D341Med (cell line): ENCODE measurements at places on chromosomes 6 and 20.

GRCh38 chr20:52682237-52682636 lies 289.9 kb upstream of the TSHZ2 start:
- no peak for DNase-seq

DNA sequence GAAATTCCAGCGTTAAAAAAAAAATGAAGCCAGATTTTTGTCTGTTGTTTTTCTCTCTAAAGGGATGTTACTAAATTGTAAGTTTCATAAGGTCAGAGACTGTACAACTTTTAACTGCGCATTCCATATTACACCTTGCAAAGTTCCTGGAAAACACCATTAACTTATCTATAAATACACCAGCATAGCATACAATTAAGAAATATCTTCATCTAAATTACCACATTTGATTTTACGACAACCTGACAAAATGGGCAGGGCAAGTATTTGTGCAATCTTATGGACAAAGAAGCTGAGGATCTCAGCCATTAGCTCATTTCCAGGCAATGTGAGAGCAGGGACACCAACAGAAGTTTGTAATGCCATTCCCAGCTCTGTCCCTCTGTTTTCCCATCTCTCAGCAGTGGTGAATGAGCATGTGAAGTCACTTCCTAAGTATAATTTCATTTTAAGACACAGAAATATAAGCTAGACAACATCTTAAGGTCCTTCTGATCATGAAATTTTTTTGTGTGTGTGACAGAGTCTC lies 12.9 kb upstream of the GCM1 start:
- no peak for DNase-seq

- peak; percentile 76 for DNase-seq
These were observed 184.2 kb downstream of the LY86 start for GRCh38 chr6:6772751-6773150.

- no peak for DNase-seq
These were observed 76.0 kb downstream of the ANKRD6 start for GRCh38 chr6:89508755-89509563.

GRCh38 chr6:71887006-71887743 lies 825 bp downstream of the RIMS1 start:
- DNase-seq = peak; percentile 41

DNA sequence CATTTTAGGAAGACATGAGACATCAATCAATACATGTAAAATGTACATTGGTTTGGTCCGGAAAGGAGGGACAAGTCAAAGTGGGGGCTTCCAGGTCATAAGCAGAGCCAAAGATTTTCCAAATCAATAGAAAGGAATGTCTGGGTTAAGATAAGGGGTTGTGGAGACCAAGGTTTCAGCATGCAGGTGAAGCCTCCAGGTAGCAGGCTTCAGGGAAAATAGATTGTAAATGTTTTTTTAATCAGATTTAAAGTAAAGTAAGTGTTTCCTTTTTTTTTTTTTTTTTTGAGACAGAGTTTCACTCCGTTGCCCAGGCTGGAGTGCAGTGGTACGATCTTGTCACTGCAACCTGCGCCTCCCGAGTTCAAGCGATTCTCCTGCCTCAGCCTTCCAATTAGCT lies 16.8 kb upstream of the SERPINB9 start:
- no peak for DNase-seq

DNA sequence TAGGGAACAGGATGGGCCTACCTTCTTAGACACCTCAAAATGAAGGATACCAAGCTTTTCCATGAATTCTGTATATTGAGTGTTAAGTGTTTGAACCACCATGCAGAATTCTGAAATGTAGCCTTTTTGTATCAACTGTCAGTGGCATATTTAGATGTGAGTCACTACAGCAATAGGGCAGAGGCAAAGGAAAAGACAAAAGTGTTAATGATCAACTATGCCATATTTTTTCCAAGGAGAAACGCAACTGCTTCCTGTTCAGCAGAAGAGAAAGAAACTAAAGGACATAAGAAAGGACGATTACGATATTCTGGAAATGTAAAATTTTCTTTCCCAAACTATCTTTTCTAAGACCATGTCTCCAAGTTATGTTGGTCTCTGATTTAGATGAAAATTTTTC lies 104.6 kb upstream of the RSPO3 start:
- no peak for DNase-seq

DNA sequence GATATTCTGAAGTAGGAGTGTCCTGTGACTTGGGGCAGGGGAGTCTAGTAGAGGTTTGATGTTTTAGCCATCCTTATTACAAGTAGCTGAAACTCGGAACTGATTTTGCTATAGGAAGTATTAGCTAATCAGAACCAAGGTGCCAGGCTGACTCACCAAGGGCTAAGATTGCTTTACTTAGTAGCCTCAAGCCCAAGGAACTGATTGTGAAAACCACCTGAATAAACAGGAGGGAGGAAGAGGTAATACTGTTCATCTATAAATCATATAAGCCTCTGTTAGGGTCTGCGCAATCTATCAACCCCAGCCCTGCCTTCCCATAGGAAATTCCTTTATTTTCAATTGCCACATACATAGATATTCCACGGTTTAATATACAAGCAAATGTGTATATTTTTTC lies 54.4 kb downstream of the GNAS start:
- DNase-seq = no peak

DNA sequence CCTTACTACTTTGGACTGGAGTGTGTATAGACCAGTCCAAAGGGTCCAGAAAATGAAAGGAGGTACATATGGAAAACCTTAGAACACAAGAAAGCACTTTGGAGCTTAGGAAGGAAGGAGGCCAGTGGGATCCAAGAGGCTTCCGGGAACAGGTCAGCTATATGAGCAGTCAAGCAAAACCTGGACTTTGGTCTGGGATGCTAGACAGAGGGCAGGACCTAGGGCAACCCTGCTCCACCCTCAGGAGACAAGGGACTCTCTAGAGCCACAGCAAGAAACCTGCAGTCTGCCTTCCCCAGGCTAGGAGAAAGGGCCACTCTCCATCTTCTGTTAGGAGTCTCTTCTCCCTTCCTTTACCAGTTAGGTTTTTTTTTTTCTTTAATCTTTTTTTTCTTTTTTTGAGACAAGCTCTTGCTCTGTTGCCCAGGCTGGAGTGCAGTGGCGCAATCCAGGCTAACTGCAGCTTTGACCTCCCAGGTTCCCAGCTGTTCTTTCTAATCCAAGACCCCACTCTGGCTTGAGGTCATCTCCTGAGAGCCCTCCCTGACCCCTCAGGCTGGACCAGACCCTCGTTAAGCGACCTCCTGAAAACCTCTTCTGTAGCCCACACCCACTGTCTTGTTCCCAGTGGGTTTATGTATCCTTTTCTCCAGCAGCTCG lies 4.6 kb downstream of the KCNK5 start:
- DNase-seq = no peak

- peak; percentile 63 for DNase-seq
These were observed at the start of gene PPP1R16B for GRCh38 chr20:38805502-38805957. PPP1R16B (plus strand) TSS chr20:38805697; CDS start chr20:38835926, 30,229 bp downstream.

- no peak for DNase-seq
These were observed 236.5 kb upstream of the AFDN start for GRCh38 chr6:167590193-167590592.

DNA sequence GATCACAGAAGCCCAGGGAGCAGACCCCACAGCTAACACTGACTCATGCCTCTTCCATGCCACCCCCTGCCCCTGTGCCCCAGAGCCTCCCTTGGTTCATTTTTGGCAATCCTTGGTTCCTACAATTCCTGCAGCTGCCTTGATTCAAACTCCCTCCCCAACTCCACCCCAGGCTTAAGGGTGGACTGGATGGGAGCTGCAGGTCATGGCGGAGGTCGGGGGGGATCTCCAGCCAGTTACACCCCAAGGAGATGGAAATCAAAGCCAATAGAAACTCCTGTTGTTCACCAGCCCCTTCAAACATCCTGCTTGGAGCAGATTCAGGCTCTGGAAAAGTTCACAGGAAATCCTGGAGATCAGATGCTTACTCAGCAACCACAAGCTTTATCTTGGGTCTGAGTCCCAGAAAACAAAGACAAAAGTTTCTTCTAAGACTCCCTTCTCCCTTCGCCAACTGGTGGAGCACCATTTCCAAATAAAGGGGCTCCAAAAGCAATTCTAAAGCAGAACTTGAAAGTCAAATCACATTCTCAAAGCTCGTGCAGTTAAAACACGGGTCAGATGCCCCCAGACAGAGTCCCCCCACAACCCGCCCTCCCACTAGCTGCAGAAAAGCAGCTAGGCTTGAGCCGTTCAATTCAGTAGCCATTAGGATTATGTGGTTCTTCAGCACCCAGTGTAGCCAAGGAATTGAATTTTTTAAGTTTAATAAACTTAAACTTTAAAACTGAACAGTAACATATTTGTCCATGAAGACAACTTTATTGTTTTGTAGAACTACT lies 149.5 kb downstream of the ANKRD60 start:
- no peak for DNase-seq

DNA sequence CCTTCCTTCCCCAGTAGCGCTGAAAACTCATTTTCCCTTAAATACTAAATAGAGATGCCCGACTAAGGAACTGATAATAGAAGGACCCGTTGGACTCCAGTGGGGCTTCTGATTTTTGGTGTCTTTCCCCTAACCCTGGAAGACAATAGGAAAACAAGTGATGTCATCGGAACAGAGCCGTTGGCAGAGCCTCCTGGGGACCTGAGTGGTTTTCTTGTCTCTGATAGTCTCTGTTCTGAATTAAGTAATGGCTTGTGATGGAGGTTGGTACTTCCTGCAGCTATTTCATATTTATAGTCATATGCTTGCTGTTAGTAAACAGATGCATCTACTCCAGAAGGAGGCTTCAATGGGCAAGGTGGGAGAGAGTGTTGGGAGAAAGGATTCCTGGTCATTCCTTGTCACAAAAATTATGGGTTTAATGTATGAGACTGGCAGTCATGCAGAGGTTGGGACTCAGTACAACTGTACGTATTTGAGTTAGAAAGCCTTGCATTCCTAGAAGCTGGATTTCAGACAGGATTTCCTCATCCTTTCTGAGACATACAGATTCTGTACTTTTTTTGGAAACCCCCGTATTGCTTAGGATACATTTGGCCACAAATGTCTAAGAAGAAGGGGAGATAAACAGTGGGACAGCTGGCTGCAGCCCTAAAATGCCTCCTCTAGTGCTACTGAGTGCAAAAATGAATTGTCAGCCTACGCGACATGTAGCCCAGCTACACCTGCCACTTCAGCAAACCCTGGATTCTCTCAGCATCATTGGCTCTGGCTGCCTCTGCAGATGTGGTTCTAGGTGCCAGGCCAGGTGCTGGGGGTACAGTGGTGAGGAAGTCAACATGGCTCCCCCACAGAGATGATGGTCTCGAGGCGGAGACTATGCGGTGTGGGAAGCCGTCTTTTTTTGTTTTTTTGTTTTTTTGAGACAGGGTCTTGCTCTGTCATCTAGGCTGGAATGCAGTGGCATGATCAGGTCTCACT lies 38.1 kb downstream of the CDS2 start:
- DNase-seq = no peak

GRCh38 chr6:127967708-127968107 lies 66.8 kb upstream of the THEMIS start:
- DNase-seq = no peak

GRCh38 chr6:92715991-92716390 lies 703.4 kb downstream of the EPHA7 start:
- no peak for DNase-seq

GRCh38 chr6:61751986-61752385 lies 534.0 kb downstream of the KHDRBS2 start:
- DNase-seq = no peak

- no peak for DNase-seq
These were observed 593.4 kb downstream of the EYS start for GRCh38 chr6:65113581-65113980.

GRCh38 chr6:37550191-37550831 lies 50.6 kb upstream of the CCDC167 start:
- no peak for DNase-seq

DNA sequence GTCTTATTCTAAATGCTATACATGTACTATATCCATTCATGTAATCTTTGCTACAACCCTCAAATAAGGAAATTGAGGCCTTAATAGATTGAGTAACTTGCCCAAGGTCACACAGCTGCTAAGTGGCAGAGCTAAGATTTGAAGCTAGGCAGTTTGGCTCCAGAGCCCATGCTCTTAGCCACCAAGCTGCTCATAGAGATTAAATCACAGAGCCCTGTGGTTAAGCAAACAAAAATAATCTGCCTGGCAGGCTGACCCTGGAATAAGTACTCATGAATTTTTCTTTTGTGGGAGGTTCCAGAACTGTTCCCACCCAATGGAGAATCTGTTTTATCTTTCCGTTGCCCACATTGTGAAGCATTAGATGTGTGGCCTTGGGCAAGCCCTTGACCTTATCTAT lies 7.4 kb downstream of the AAR2 start:
- DNase-seq = no peak

- DNase-seq = peak; percentile 94
These were observed 871 bp upstream of the ZFAND3 start for GRCh38 chr6:37818536-37819176.

- DNase-seq = no peak
These were observed 123.3 kb downstream of the KIF13A start for GRCh38 chr6:17863901-17864754.

DNA sequence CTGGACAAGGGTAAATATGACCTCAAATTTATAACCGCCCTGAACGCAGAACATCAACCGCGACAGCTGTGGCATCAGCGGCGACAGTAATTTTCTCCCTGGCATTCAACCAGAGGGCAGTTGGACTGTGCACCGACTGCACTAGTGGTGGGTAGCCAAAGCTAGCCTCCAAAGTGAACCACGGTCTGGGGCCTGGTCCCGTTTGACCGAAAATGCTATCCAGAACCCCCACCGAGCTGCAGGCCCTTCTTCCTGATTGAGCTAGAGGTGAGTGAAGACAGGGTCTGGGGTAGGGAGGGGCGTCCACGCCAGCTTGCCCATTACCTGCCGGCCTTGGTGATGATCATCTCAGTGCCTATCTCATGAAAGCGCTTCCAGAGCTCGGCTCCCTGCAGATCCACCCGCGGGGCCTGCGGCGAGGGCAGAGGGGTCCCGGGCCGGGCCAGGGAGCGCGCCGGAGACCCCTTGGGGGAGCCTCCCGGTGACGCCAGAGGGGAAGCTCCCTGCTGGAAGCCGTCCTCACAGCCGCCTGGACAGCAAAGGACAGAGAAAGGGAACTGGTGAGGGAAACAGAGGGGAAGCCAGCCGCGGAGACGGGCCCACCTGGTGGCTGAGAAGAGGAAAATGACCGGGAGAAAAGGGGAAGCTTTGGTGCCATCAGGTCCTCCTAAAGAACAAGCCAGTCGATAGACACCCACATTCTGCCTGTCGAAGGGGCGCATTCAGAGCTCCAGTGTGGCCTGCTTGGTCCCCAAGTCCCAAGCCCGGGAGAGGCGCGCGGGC lies 2.0 kb downstream of the TBX18 start:
- DNase-seq = no peak

GRCh38 chr20:55714736-55715135 lies 290.6 kb downstream of the CBLN4 start:
- DNase-seq = no peak

GRCh38 chr6:139973669-139974344 lies 599.4 kb upstream of the CITED2 start:
- DNase-seq = no peak

GRCh38 chr6:125267806-125268523 lies 33.8 kb downstream of the HDDC2 start:
- no peak for DNase-seq
